ENCODE measurements at places on chromosomes 2 and 18. TPM values are rescaled to one million over a fixed set of nuclear protein-coding genes. Genes with fewer than 3 reads are reported as not detected.
A peak's percentile ranks its signal among the peaks of the same experiment; 100 is the strongest.

DNA sequence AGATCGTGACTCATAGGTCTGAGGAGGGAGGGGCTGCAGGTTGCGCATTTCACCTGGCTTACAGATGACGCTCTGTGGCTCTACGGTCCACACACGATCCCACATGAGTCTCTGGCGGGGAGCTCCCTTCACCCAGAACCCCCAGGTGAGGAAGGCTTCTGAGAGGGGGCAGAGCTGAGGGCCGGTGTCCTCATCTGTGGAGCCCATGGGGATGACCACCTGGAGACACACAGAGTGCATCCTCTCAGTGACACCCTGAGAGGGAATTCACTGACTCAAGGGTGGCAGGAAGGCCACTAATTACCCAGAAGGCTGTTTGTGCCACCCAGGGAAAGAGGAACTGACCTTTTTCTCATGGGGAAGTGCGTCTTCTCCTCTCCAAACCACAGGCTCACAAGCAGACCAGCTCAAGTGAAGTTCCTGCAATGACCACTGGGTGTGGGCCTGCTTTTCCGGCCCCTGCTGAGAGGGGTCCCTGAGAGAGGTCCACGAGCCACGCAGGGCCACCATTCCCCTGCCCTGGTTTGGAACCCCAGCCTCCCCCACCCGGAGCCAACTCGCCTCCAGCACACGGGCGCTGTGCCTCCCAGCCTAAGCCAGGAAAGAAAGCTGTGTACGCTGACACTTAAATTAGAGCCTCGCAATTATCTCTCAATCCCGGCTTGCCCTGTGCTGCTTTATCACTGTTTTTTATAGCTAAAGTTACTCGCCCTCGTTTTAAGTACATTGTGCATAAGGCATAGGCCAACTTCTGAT lies 114.1 kb downstream of the BCL11A start:
- no peaks in the 10 kb centered on the region for H3K4me1 ChIP-seq
- H3K4me3 ChIP-seq: no peak overlapping the region
- no peak overlapping the region for H3K27ac ChIP-seq
- no peaks in the 10 kb centered on the region for H3K36me3 ChIP-seq
- DNase-seq: no peak

- no peak overlapping the region for H3K4me3 ChIP-seq
- no peak for DNase-seq
- no peaks in the 10 kb centered on the region for H3K27me3 ChIP-seq
- peaks cover 16% of the 10 kb centered on the region for H3K4me1 ChIP-seq
These were observed 61.9 kb upstream of the ALPP start for GRCh38 chr2:232316461-232317330.

DNA sequence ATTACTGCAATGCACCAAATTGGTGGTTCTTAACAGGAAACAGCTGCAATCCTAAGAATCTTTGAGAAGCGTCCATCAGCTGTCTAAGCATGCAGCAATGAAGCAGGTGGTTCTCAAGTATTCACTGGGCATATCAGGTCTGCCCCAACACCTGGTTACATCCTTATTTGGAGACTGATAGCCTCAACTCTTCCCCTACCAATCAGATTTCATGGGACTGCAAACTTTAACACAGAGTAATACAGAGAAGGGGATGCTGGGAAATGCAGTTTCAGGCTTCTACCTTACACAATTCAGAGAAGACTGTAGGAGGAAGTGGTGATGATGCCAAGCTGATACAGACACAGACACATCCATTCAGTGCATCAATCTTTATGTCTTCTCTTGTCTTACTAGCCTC lies 240.5 kb downstream of the BCL2 start:
- H3K4me3 ChIP-seq: no peak overlapping the region
- DNase-seq: no peak
- H3K4me1 ChIP-seq: peaks cover 9% of the 10 kb centered on the region
- no peak overlapping the region for H3K27ac ChIP-seq
- H3K27me3 ChIP-seq: peaks cover 3% of the 10 kb centered on the region

DNA sequence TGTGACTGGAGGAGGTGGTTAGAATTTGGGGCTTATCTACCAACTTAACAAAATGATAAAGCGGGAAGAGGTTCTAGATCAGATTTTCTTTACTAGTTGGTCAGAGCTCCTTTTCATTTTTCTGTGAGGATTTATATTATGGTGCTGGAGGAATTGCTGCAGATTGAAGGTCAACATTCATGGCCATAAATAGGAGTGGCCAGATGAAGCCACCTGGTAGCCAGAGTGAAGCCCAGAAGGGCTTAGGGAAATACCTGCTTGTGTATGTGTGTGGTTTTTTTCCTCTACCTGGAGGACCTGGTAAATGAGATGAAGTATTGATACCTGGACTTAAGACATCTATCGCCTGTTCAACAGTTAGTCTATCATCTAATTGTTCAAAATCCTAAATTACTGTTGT lies 122.9 kb upstream of the MSTN start:
- DNase-seq: no peak
- H3K4me1 ChIP-seq: peaks cover 8% of the 10 kb centered on the region
- no peaks in the 10 kb centered on the region for H3K36me3 ChIP-seq

GRCh38 chr2:226932443-226932842 lies 96.6 kb downstream of the RHBDD1 start:
- no peak overlapping the region for H3K27ac ChIP-seq
- no peak for DNase-seq
- no peaks in the 10 kb centered on the region for H3K27me3 ChIP-seq
- no peak overlapping the region for H3K4me3 ChIP-seq
- no peaks in the 10 kb centered on the region for H3K4me1 ChIP-seq

- DNase-seq: peak; percentile 70
- H3K27me3 ChIP-seq: no peaks in the 10 kb centered on the region
- peaks cover 20% of the 10 kb centered on the region for H3K36me3 ChIP-seq
- no peaks in the 10 kb centered on the region for H3K4me1 ChIP-seq
- no peak overlapping the region for H3K27ac ChIP-seq
These were observed 39.9 kb downstream of the STK17B start for GRCh38 chr2:196131384-196131937.

GRCh38 chr2:195270466-195271039 lies 386.5 kb upstream of the SLC39A10 start:
- DNase-seq: no peak
- H3K27ac ChIP-seq: no peak overlapping the region
- no peaks in the 10 kb centered on the region for H3K36me3 ChIP-seq
- H3K4me3 ChIP-seq: no peak overlapping the region
- H3K27me3 ChIP-seq: no peaks in the 10 kb centered on the region

DNA sequence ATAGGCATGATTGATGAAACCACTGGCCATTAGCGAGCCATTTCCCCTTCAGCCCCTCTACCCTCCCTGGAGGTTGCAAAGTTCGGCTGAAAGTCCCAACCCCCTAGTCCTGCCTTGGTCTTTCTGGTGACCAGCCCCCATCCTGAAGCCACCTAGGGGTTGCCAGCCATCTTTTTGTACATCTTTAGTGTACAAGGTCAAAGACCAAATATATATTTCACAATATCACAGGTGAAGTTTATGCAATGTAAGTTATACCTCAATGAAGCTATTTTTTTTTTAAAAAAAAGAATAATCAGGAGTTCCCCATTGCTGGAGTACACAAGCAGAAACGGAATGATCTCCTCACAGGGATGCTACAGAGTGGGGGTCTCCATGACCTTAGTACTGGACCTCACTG lies 31.3 kb downstream of the OSBPL1A start:
- no peaks in the 10 kb centered on the region for H3K4me1 ChIP-seq
- no peak overlapping the region for H3K27ac ChIP-seq
- no peaks in the 10 kb centered on the region for H3K27me3 ChIP-seq
- no peak overlapping the region for H3K4me3 ChIP-seq
- H3K36me3 ChIP-seq: no peaks in the 10 kb centered on the region
- peak; percentile 5 for DNase-seq

GRCh38 chr2:11744631-11745394 lies 1.6 kb upstream of the LPIN1 start:
- peak overlapping the region; percentile 62 for H3K27ac ChIP-seq
- peaks cover 5% of the 10 kb centered on the region for H3K36me3 ChIP-seq
- no peaks in the 10 kb centered on the region for H3K27me3 ChIP-seq

DNA sequence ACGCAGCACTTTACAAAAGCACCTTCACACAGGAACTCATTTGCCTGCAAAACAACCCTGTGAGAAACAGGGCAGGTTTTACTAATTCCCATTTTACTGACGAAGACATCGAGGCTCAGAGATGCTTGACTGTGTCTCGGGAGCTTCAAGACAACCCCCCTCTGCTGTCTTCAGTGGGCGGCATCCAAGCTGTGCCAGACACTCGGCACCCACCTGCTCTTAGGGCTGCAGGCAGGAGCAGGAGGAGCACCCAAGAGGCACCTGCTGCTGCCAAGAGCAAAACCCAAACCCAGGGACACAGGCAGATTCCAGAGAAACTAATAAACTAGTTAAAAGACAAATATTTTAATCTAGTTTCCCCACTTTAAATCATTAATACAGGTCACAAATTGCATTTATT lies 67.9 kb downstream of the PPP4R1 start:
- H3K27ac ChIP-seq: no peak overlapping the region
- H3K4me3 ChIP-seq: no peak overlapping the region
- H3K36me3 ChIP-seq: peaks cover 69% of the 10 kb centered on the region
- H3K27me3 ChIP-seq: no peaks in the 10 kb centered on the region

The IL37 gene
- total RNA-seq: not detected

DNA sequence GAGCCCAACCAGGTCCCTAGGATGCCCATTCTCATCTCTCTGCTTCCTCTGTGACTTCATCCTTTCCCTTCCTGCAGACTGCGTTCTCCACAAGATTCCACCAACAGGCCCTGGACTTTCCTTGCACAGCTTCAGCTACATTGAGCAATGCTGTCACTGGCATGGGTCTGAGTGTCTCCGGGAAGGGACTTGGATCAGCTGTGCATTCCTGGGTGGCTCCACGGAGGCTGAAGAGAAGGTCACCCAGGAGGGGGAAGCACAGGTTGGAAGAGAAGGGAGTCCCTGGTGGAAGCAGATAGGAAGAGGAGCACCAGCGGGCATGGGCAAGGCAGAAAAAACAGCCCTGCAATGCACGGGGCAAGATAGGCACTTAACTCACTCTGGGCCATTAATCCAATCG lies 140.5 kb downstream of the UXS1 start:
- no peak for DNase-seq
- H3K4me1 ChIP-seq: peaks cover 16% of the 10 kb centered on the region
- no peaks in the 10 kb centered on the region for H3K27me3 ChIP-seq

DNA sequence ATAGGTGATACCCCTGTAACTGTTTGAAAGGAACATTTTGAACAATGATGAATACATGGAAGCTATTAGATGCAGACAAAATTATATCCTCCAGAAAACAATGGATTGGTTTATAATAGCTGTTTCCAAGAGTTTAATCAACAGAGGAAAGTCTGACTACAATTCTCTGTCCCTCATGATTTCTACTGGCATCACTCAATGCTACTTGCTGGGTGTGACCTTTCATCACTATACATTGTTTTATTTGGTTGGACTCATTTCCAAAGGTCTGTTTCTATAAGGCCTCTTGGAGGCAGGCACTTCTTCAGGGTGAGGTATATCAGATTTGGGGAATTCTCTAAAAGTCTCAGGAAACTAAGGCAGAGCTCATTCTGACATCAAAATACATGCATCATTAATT lies 636.1 kb upstream of the SLC8A1 start:
- no peaks in the 10 kb centered on the region for H3K27me3 ChIP-seq
- H3K36me3 ChIP-seq: no peaks in the 10 kb centered on the region
- DNase-seq: no peak

GRCh38 chr2:148568597-148568996 lies 76.0 kb upstream of the EPC2 start:
- no peaks in the 10 kb centered on the region for H3K36me3 ChIP-seq
- DNase-seq: no peak
- no peak overlapping the region for H3K27ac ChIP-seq
- peaks cover 9% of the 10 kb centered on the region for H3K27me3 ChIP-seq
- no peak overlapping the region for H3K4me3 ChIP-seq
- no peaks in the 10 kb centered on the region for H3K4me1 ChIP-seq

DNA sequence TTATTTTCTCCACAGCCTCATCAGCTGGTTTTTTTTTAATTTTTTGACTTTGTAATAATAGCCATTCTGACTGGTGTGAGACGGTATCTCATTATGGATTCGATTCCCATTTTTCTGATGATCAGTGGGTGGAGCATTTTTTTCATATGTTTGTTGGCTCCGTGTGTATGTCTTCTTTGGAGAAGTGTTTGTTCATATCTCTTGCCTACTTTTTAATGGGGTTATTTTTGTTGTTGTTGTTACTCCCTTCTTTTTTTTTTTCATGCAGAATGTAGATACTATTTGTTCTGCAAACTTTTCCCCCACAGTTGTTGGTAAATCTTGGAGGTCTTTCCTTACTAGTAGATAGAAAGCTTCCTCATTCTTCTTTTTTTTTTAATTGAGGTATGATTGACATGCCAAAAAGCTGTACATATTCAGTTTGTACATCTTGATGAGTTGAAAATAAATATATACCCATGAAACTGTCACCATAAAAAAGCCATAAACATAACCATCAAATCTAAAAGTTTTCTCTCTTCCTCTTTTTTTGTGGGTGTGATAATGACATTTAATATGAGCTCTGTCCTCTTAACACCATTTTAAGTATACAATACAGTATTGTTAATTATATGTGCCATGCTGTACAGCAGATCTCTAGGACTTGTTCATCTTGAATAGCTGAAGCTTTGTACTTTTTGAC lies 21.8 kb upstream of the NT5DC4 start:
- no peak overlapping the region for H3K27ac ChIP-seq
- no peaks in the 10 kb centered on the region for H3K36me3 ChIP-seq
- H3K4me3 ChIP-seq: no peak overlapping the region
- DNase-seq: no peak
- no peaks in the 10 kb centered on the region for H3K4me1 ChIP-seq
- H3K27me3 ChIP-seq: no peaks in the 10 kb centered on the region

The BCL11A gene
- 0.03 TPM for total RNA-seq

- no peaks in the 10 kb centered on the region for H3K27me3 ChIP-seq
- peaks cover 16% of the 10 kb centered on the region for H3K36me3 ChIP-seq
- H3K4me1 ChIP-seq: peaks cover 10% of the 10 kb centered on the region
- H3K27ac ChIP-seq: peak overlapping the region; percentile 66
These were observed 43.8 kb downstream of the ARL6IP6 start for GRCh38 chr2:152762202-152762601.

GRCh38 chr2:201432038-201432620 lies 19.1 kb downstream of the TRAK2 start:
- peak overlapping the region; percentile 55 for H3K27ac ChIP-seq
- H3K36me3 ChIP-seq: peaks cover 10% of the 10 kb centered on the region
- H3K4me1 ChIP-seq: peaks cover 47% of the 10 kb centered on the region
- no peaks in the 10 kb centered on the region for H3K27me3 ChIP-seq

- no peak for DNase-seq
- peaks cover under 1% of the 10 kb centered on the region for H3K4me1 ChIP-seq
- no peak overlapping the region for H3K27ac ChIP-seq
- no peaks in the 10 kb centered on the region for H3K36me3 ChIP-seq
These were observed 18.8 kb upstream of the GLI2 start for GRCh38 chr2:120716641-120717585.

DNA sequence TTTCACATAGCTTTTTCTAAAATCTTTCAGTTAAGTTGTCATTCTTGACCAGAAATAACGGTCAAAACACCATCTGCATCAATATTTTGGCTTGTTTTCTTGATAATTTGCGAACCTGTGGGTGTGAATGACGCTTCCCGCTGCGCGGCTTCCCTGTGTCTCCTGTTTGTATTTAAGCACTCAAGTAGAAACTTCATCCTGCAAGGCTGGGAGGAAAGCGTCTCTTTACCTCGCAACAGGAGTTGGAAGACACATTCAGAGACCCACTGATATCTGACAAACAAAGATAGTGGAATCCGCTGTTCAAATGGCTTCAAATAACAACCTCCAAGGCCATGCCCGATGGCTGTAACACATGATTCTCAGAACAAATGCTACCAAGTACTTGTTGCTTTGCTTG lies 704.9 kb downstream of the DCDC2C start:
- no peaks in the 10 kb centered on the region for H3K36me3 ChIP-seq
- H3K27me3 ChIP-seq: no peaks in the 10 kb centered on the region
- DNase-seq: no peak
- no peak overlapping the region for H3K4me3 ChIP-seq

GRCh38 chr2:204023088-204023487 lies 86.5 kb downstream of the ICOS start:
- DNase-seq: no peak
- no peaks in the 10 kb centered on the region for H3K36me3 ChIP-seq
- H3K4me3 ChIP-seq: no peak overlapping the region
- H3K27me3 ChIP-seq: no peaks in the 10 kb centered on the region
- no peaks in the 10 kb centered on the region for H3K4me1 ChIP-seq

The CFC1 gene
- total RNA-seq: not detected

Measured in SJSA1 (cell line).